ENCODE measurements at places on chromosomes 1 and 21. TPM values are rescaled to one million over a fixed set of nuclear protein-coding genes. Genes with fewer than 3 reads are reported as not detected.

- DNase-seq, result no peak
These were observed 235.2 kb downstream of the FAM72C start for GRCh38 chr1:143736562-143736961.

DNA sequence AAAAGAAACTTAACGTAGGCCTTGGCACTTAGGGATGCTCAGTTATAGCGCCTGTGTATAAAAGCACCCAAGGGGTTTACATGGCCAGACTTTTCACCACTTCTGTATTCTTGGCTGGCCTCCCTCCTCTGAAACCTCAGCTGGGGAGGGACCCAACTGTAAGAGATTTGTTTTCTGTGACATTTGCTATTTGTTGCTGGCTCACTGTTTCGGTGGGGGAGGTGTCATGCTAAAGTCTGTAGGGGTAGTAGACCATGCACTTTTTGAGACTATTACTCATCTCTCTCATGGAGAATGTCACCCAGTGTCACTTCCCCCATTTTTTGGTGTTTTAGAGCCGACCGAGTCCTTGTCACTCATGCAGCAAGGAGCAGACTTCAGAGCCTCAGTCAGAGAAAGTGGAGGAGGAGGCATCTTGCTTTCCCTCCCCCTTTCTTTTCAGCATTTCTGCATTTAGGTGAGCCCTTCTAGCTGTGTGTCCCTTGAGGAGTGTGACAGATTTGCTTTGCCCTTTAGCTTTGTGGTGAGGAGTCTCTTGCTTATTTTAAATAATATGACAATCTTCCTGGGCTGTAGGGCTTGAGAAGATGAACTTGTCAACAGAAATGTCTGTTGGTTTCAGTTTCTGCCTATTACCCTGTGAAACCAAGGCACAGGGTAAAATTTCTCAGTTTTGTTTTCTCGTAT, 160.1 kb downstream of the FASLG start:
- no peak for DNase-seq

DNA sequence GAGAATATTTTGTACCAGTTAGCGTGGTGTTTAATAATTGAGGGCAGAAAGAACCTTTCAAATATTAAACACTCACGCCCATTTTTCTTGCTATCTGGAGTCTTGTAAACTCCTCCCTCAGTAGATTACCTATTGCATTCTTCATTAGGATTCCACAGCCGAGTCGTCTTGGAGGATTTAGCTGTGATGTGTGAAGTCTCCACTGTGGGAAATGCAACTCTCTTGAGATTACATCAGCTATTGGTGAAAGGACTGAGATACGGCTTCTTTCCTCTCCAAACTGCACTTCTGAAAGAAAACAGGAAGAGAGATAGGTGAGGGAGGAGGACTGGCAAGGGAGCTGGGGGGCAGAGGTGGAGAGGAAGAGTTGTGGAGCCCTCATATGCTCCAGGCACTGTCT, 36.1 kb downstream of the ACTA1 start:
- no peak for DNase-seq

DNA sequence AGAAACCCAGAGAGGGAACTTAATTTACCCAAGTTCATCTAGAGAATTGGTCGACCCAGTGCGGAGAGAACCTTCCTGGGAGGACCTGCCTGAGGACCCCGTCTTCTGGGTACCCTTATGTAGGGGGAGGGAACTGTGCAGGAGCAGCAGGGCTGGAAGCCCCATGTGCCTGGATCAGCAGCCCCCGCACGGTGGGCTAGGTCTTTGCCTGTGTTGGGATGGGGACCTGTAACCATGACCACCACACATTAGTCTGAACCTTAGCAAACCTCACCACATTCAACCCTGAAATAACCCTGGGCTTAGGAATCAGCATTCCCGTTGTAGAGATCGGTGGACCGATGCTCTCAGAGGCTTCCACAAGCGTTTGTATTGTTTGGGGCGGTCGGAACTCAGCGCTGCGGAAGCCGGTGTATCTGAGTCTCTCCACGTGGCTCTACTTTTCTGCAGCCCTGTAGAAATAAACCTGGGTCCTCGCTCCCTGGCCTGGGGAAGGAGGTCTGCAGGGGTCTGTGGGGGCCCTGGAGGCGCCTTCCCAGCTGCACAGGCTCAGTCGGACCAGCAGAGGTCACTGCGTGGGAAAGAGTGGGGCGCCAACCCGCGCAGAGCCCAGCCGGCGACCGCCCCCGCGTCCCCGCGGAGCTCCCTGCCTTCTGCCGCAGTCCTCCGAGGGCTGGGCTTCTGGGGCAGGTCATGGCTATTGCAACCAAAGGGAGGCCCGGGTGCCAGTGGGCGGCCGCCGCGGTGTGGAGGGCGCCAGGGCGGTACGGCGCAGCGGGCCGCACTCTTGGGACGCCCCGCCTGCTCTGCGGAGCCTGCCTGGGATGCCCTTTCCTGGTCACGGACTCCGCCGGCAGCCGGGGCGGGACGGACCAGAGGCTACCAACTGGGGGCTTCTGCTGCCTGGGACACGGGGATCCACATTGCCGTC, 36.2 kb upstream of the KCNA10 start:
- no peak for DNase-seq

GRCh38 chr1:236645016-236645680, 40.8 kb upstream of the HEATR1 start:
- no peak for DNase-seq

GRCh38 chr1:43592051-43592665, 57.8 kb upstream of the KDM4A start:
- DNase-seq, result no peak

DNA sequence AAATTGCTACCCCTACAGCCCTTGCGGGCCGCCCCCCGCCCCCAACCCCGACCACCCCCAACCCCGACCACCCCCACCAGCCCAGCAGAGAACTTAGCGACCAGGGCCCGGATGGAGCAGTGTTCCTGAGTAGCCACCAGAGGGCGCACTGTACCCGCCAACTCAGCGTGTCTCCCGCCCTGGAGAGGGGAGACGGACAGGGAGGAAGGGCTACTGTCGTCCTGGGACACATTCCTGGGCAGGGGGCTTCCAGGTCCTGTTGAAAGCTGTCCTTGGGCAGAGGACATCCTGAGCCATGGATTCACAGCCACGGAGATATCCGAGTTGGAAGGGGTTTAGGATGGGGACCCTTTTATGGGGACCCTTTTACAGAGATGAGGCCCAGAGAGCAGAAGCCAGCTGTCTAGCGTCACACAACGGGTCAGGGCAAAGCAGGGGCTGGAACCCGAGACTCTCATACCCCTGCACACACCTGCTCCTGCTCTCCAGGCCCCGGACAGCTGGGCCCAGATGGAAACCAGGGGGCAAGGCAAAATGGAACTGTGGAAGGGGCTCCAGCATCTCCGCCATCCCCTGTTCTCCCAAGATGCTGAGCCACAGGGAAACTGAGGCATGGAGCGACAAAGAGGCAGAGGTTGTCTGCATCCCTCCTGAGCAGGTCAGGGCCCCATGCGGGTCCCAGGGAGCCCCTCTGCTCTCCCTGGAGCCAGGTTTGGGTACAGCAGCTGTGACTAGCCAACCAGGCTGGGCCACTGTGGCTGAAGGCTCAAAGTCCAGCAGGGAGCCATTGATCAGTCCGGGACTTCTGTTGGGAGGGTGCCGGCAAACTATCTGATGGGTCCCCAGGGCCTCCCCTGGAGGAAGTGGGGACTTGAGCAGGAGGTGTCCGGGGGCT, 25.0 kb upstream of the LAPTM5 start:
- DNase-seq, result no peak

DNA sequence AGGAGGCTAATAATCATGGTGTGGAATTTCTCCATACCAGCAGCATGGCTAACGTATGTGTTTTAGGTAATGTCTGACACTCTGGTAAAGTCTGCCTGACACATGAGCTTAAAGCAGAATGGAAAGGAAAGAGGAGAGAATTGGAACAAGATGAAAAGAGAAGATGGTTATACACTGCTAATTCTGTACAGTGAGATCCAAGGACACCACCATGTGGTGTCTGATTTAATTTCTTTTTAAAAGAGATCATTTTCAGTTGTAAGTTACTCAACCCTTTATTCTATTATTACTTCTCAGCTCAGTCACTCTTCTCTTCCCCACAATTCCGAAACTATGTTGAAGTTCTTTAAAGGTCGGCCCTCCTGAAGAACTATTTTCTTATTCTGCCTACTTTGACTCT, 15.6 kb downstream of the PRKAB2 start:
- no peak for DNase-seq

The MPZ gene
- not detected for total RNA-seq

The LAMC1 gene
- total RNA-seq, result 113 TPM

GRCh38 chr1:41675401-41675800, 190.9 kb upstream of the EDN2 start:
- no peak for DNase-seq

- no peak for DNase-seq
These were observed 22.0 kb downstream of the FOXO6 start for GRCh38 chr1:41383094-41383852.

- no peak for DNase-seq
These were observed 3.2 kb downstream of the DMRTA2 start for GRCh38 chr1:50419907-50420677.

- no peak for DNase-seq
These were observed 329.8 kb downstream of the RPS6KC1 start for GRCh38 chr1:213380865-213381264.

GRCh38 chr1:55560266-55560665, 345.1 kb upstream of the USP24 start:
- no peak for DNase-seq

DNA sequence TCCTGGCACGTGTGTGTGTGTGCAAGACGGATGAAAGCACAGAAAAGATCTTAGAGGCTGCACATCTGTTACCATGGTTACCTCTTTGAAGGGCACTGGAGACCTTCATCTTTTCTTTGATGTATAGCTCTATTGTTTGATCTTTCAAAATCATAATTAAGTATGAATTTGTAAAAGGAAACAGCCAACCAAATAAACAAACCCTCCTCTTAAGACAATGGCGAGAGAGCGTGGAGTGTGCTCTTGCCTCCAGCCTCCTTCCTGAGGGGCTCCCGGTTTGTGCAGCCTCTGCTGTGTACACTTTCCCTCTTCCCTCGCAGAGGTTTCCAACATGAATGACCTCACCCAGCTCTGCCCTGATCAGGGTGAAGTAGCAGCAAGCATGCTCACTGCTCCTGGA, 27.9 kb downstream of the CACNA1S start:
- DNase-seq, result no peak

The HCRTR1 gene
- total RNA-seq, result 0.18 TPM

The FMO1 gene
- not detected for total RNA-seq

The SAMD11 gene
- total RNA-seq, result 51.8 TPM

The AMY2A gene
- total RNA-seq, result 0.28 TPM

All from Panc1 (cell line).